ENCODE measurements at places on chromosomes 3 and 15.
A peak's percentile ranks its signal among the peaks of the same experiment; 100 is the strongest.

DNA sequence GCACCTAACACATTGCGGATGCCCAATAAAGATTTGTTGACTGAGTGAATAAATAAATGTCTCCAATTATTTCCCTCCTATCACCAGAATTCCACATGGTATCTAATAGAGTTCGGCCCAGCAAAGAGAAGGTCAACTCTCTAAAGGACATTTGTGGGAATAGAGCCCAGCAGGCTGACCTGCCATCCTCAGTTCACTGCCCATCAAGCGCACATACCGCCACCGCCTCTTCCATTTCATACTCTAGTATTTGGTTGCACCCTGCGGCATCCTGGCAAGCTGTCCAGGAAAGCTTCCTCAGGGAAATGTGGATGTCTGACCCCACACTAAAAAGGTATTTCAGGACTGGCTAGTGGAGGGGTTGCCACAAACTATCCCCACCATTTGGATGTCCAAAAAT, 29.8 kb upstream of the DLG1 start:
- DNase-seq = no peak

DNA sequence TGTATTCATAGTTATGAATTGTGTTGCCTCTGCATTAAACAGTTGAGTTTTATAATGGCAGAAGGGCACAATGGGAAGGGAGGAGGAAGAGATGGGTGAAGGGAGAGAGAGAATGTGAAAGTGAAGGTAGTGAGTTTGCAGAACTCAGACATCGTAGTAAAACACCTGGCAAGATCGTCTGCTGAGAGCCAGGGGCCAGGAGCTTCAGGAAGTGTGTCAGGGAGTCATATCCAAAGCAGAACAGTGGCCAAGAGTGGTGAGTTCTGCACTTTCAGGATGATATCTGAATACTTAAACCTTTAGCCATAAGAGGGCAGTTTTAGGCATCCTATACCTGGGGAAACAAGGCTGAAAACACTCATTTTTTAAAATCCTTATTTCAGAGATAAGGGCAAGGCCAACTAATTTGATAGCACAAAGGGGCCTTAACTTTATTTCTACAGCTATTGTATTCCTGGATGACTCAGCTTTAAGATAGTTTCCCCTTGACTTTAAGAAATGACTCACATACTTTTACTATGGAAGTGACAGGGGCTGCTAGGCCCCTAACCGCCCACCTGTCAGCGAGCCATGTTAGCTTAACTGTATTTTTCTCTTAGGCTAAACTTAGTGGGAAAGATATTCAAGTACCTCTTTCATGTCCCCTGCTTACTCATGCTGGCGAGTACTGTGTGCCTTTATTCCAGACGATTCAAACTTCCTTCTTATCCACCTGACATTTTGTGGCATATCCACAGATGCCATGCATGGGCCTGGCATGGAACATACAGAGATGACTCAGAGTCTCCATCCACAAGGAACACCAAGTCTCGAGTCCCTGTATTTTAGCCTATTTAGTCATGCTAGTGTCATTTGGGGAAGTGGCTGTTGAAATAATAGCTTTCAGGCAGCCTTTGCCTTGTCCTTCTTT, 53.9 kb downstream of the RLBP1 start:
- DNase-seq = no peak

GRCh38 chr3:46936733-46937250, 39.8 kb downstream of the CCDC12 start:
- DNase-seq = no peak

DNA sequence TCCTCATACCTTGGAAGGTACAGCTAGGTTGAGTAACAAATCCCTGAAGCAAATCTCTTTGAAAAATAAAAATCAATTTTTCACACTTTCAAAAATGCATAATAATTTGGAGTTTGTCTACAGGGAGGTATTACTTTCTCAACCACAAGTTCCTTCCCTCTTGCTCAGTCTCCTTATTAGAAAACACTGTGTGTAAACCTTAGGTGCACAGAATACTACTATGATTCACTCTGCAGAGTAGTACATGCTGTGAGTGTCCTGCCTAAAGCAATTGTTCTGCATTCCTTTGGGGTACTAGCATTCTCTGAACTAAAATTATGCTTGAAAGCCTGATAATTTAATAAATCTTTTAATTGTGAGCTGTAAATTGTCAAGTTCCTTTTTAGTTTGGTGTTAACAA, 115.9 kb upstream of the EPHA3 start:
- no peak for DNase-seq

DNA sequence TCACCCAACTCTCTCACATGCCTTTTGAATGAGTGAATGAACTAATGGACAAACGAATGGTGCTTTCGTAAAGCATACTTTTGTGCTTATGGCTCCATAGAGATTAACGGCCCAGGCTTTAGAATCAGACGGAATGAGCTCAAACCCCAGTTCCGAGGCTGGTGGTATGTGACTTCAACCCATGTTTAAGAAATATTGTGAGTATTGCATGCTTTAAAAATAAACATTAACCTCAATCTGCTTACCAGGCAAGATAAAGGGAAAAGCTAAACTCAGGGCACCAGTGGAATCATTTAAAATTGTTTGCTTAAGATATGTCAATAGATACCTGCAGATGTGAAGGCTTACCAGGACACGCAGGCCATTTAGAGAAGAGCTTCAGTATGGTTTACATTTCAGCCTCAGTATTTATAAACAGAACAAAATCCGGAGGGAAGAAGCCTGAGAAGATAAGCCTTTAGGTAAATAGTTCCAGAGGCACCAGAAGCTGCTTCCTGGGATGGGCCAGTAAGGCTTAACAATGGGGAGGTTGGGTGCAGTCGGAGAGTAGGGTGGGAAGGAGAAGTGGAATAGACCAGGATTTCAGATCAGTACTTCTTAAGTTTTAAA, 186.4 kb downstream of the ADAMTS9 start:
- DNase-seq = no peak

- DNase-seq = no peak
Observed at GRCh38 chr3:26099692-26100091, 309.8 kb downstream of the OXSM start.

DNA sequence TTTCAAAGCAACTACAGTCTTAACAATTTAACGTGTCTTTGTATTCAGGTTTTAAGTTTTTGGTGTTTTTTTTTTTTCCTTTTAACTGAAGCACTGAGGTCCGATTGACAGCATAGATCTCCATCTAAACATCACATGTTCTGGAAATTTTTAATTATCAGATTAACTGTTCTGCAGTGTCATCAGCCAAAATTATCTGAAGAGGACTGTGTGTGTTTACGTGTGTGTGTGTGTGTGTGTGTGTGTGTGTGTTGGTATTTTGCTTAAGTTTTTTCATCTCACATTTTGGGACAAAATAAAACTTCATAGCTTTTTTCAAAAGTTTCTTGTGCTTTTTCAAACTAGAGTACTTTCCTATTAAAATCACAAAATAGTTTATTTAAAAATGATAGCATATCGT, 1.8 kb downstream of the PIK3CA start:
- DNase-seq = no peak

DNA sequence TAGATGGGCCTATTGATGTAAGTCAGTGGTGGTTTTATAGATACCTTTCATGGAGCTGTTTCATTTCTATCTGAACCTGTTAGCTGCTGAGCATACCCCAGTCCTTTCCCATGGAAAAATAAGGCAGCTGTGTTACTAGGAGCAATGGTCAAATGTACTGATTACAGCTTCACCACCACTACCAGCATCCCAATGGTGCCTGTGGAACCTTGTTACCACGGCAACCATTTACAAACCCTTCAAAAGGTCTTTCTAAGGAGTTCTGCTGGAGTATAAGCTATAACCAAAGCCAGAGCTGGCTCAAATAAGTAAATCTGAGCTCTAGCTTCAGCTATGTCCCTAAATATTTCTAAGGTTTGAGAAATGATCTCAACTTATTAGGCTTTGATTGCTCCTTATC, 133.4 kb upstream of the ACP3 start:
- no peak for DNase-seq

GRCh38 chr15:54089776-54090175, 111.5 kb downstream of the UNC13C start:
- no peak for DNase-seq

GRCh38 chr3:101779047-101779821, at the start of gene NXPE3:
NXPE3 (plus strand) TSS chr3:101779211; CDS start chr3:101785597, 6,386 bp downstream.
- DNase-seq = peak; percentile 85

Data from progenitor cell of endocrine pancreas (in vitro differentiated cells).